ENCODE measurements at places on chromosomes 16 and 17.

DNA sequence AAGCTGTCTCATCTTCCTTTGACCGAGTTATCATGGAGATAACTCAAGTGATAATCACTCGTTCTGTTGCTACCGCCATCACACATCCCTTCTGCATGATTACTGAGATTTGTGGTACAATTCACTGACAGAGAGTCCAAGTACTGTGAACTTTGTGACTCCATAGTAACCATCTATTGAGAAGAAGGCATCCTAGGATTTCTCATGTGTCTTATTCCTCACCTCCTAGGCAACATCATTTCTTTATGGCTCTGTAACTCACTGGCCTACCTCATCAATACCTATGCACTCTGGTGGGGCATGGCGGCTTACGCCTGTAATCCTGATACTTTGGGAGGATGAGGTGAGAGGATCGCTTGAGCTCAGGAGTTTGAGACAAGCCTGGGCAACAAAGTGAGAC, 19.4 kb downstream of the DRC7 start:
- DNase-seq, result no peak

DNA sequence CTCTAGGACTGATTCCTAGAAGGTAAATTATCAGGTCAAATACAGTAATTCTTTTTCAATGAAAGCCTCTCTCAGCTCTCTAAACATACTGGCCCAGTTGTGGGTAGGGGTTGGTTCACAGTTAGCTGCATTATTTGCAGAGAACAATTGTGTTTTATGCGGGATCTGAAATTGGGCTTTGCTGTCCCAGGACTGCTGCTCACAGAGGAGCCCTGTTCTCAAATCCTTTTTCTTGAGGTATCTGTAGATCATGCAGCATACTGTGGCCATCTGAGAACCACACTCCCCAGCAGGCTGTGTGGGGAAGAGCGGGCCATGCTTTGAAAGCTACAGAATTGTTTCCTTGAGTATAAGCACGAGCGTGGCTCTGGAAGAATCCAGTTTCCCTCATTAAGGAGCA, 17.5 kb downstream of the MTHFSD start:
- DNase-seq, result no peak

- no peak for DNase-seq
These were observed 71.5 kb downstream of the CRISPLD2 start for GRCh38 chr16:84891149-84891795.

- DNase-seq, result no peak
These were observed 1.5 kb downstream of the MGAT5B start for GRCh38 chr17:76869496-76870376.

DNA sequence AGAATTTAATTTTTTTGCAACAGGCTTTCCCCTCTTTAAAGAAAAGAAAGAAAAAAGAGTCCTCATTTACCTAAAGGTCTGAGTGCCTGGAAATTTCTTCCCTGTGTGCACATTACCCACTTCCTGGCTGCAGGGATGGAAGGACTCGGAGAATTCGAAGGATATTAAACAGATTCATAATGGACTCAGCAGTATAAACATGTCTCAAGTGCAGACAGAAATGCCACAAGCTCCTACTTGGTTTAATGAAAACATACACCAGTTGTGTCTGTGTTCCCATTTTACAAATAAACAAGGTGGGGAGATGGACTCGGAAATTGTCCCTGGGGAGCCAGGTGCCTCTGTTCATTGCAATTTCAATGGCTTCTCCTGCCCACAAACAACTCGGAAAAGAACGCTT, 47.2 kb downstream of the MEOX1 start:
- no peak for DNase-seq

- no peak for DNase-seq
These were observed 8.9 kb downstream of the ACOX1 start for GRCh38 chr17:75970011-75970523.

- DNase-seq, result no peak
These were observed 56.3 kb upstream of the ARL4D start for GRCh38 chr17:43342589-43342890.

DNA sequence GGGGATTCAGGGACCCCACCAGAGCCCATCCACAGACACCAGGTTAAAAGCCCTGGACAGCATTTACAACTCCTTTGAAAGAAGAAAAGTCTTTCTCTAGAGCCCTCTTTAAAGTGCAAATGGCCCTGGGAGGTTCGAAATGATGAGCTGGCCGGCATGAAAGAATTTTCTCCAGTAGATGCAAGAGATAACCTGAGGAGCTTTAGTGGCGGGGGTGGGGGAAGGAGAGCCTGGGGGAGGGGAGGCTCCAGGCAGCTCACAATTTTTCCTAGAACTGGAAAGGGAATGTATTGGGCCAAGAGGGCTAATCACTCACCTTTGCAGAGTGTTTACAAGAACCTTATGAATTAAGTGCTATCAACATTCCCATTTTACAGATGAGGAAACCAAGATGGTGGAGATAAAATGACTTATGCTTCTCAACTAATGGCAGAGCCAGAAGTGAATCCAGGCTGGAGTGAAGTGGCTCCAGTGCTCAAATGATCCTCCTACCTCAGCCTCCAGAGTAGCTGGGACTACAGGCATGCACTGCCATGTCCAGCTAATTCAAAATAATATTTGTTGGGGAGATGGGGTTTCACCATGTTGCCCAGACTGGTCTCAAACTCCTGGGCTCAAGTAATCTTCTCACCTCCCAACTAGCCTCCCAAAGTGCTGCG, 4.2 kb upstream of the CDH1 start:
- no peak for DNase-seq

- DNase-seq, result no peak
These were observed 2.8 kb downstream of the RNF40 start for GRCh38 chr16:30764816-30765465.

DNA sequence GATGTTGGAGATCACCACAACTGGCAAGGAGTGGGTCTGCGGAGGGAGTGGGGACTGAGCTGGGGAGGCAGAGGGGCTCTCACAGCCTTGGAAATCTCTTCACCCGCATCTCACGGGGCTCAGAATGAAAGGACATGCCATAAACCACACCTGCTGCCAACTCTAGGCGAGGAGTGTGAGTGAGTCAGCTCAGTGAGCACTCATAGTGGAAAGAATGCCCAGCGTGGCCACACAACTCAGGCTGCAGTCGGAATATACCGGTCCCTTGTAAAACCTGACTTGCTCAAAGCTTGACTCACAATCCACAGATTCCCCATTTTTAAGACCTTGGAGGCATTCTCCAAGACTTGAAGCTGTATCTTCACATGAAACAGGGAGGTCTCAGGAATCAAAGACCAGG, 36.7 kb downstream of the STAT5A start:
- peak; percentile 43 for DNase-seq

GRCh38 chr17:70658317-70658716, 489.0 kb downstream of the KCNJ2 start:
- DNase-seq, result no peak

DNA sequence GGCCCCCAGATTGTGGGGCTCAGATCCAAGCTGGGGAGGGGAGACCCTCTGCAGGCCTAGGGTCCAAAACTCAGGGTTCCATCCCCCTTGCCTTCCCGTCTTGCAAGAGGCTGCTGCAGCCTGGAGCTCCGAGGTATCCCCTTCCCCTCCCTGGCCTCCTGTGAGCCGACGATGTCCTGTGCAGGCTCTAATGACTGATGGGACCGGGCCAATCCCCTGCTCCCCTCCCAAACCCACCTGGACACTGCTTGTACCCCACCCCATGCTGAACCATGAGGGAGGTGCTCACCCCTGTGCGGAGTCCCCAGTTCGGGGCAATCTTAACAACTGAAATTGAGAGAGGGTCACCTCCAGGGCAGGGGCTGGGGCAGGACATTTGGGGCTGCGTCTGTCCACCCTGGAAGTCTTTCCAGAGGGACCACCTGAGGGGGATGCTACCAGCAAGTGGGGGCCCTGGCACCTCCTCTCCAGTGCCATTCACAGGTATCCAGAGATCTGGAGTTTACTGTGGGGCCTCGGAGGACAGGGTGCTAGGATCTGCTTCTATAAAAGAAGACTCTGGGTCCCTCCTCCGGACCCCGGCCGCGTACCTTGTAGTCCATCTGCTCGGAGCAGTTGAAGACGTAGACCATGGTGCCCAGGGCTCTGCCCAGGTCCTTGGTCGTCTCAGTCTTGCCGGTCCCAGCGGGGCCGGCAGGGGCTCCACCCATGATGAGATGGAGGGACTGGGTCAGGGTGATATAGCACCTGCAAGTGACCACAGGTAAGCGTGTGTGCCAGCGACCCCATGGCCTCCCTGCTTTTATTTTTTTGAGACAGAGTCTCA, 77.3 kb downstream of the DNAH17 start:
- no peak for DNase-seq

DNA sequence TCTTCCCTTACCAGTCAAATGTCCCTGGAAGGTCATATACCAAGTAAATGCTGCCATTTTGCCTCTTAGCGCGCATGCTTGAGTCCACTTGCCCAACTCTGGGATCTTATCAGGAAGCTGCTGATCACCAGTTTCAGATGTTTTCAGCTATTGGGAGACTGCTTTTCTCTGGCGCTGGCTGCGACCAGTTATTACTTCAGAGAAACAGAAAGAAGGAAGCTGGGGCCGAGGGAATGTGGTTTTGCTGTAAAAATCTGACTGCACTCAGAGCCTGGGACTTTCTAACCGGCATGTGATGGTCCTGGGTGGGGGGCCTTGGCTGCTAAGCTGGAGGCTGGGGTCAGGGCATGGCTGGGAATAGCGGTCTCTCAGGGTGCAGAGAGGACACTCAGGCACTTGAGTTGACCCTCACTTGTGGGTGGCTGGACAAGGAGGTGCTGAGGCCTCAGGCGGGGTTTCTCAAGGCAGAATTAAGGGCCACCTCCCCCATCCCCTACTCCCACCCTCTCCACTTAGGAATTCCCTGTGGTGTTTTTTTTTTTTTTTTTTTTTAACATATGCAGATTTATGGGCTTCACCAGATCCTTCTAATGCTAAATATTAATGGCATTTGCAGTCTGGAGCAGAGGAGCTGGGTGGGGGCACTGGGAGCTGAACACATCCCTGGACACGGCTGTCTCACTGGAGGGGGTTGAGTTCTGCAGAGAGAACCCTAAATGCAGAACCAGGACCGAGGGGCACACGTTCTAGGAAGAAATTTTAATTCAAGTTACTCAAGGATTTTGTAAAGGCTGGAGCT, 145.8 kb downstream of the CYLD start:
- DNase-seq, result no peak

- DNase-seq, result no peak
These were observed 233.0 kb downstream of the MSI2 start for GRCh38 chr17:57489321-57489720.

GRCh38 chr17:40803617-40804082, 3.9 kb upstream of the KRT28 start:
- peak; percentile 82 for DNase-seq

DNA sequence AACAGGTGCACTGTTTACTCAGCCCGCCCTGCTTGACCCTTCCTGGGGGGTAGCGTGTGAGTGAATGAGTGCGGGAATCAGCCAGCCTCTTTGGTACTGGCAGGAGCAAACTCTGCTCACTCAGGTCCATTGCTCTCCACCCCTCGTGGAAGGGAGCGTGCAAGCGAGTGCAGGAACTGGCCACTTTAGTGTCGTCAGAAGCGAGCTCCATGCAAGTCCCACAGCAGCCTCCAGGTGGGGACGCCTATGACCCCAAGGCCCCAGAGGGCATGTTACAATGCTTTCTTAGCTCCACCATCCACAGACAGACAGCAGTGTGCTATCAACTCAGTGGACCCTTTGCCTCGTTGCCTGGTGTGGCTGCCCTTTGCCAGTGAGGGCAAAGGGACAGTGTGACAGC, 1025.1 kb upstream of the CDH8 start:
- DNase-seq, result no peak

DNA sequence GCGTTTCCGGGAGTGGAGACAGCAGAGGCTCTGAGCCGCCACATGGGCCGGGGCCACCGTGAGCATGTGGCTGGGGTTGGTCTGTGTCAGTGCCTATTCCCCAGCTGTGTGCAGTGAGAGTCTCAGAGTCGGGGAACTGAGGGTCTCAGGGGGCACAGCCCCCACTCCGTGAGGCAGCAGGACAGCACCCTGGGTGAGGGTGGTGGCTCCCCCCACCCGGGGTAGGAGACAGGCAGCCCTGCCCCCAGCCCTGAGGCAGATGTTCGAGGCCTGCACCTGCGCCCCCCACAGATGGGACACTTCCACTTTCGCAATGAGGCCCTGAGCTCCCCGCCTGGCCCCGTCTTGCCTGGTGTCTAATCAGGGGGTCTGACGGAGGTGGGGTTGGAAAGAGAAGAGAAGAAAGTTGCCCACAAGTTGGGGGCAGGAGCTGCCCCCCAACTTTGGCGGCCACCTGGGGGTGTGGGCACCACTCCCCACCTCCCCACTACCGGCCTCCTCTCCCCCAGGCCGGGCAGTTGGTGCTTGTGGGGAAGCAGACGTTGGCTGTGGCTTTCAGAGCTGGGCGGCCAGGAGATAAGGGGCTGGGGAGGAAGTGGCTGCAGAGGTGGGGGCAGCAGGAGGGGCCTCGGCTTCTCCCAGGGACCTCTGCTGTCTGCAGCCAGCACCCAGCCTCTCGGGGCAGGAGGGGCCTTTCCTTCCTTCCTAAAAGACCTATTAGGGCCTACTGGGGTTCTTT, 1.8 kb upstream of the CBFA2T3 start:
- DNase-seq, result no peak

GRCh38 chr16:86100205-86101136, 201.5 kb downstream of the IRF8 start:
- DNase-seq, result no peak

- no peak for DNase-seq
These were observed 4.3 kb upstream of the SETD6 start for GRCh38 chr16:58510776-58511628.

- no peak for DNase-seq
These were observed 111.8 kb upstream of the NOG start for GRCh38 chr17:56481659-56482058.

DNA sequence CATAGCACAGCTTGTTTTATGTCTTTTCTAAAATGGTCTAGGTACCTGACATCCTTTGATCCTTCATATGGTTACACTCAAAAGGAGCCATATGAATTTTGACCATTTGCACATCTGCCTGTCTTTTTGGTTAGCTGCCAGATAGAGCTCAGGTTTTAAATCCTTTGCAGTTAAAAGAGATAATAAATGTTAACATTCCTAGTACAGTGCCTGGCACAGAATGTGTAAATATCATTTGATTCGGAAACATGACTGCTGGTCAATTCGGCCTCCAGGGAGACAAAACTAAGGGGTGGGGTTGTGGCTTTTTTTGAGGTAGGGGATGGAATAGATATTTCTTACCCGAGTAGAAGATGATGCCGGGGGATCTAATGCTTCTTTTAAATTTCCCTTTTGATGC, 64.2 kb downstream of the FTO start:
- DNase-seq, result no peak

- no peak for DNase-seq
These were observed 9.4 kb downstream of the MLKL start for GRCh38 chr16:74691093-74691855.

DNA sequence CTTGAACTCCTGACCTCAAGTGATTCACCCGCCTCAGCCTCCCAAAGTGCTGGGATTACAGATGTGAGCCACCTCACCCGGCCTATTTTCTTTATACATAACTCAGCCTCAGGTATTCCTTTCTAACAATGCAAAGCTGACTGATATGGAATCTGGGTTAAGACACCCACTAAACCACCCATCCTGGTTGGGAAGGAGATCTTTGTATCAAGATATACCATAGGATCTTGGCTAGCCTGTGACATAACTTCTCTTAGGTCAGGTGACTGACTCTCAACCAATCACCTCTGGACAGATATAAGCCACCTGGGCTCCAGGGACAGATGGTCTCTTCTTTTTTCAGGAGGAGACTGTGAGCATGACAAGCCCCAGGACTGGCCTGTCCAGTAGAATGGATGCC, 51.2 kb upstream of the NKD1 start:
- no peak for DNase-seq

- DNase-seq, result no peak
These were observed 5.2 kb downstream of the MTHFSD start for GRCh38 chr16:86549893-86550190.
